ENCODE measurements at places on chromosomes 4 and X.

DNA sequence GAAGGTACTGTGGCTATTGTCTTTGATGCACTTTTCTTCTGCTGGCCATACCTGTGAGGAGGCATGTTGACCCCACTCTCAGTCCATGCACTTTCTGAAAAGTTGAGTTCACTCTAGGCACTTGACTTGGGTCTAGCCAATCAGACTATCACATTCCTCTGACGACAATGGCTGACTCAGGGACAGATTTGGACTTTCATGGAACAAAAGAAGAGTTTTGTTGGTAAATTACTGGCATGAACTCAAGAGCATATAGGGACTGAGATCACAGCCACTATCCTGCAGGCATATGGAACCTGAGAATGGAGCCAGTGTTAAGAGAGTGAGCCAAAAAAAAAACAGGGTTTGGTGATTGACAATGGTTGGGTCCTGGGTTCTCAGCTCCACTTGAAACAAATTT is 24.6 kb upstream of the CXCL6 start:
- no peak for DNase-seq

- no peak for DNase-seq
Observed at GRCh38 chrX:6777238-6778002, 242.5 kb upstream of the VCX3A start.

DNA sequence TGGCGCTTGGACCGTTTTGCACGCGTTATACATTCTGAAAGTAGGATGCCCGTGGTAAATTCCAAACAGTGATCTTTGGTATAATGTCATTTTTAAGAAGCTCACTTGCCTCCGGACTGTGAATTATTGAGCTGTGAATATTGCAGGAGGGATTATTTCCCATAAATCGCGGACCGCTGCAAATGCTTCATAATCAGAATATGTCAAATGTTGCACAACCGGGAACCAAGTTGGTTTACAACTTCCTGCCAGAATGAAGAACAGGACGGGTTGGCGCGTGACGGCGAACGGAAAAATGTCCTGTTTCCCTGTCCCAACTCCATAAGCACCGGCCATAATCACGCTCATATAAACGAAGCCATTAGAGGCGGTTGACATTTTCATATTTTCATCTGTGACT is 67.6 kb downstream of the SHOX start:
- no peak for DNase-seq

DNA sequence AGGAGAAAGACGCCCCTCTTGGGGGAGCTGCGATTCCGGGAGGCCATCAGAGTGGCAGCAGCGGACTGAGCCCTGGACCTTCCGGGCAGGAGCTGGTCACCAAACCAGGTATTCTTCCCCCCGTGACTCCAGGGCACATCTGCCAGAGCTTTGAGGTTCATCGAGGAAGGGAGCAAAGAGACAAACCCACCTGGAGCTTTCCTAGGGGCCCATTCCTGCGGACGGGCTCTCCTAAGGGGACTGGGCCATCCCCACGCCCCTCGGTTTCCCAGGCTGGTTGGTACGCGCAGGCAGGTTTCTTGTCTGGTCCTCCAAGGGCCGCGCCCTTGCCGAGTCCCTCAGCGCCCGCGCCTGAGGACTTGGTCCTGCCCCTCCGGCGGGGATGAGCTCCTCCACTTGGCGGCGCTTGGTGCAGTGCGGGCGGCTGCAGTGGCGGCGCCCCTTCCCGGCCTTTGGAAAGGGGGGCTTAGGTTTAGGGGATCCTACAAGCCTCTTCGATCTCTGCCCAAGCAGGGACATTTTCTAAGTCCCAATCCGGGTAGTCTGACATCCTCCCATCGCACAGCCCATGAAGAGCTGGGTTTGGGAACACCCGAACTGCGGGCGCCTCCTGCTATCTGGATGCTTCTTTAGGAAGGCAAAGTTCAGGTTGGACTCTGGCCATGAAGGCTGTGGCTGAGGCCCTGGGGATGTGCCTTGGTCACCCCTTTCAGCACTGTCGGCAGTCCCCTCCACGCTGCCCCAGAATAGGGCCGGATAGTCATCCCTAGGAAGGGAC is 538 bp downstream of the STBD1 start:
- DNase-seq = no peak

DNA sequence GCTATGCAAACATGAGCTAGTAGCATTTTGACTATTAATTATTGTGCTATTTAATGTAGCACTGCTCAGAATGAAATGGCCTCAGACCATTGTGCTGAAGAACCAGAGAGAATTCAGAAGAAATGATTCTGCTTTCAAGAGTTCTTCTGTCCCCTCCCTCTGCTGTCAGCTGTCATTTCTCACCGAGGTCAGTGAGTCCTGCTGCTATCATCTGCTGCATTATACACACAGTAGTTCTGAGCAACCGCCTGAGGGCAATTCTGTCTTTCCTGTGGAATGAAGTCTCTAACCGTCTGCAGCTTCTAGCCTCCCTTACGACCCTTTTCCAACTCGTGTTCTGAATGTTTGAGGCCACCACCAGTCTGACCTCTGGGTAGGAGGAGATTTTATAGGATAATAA is 249.4 kb downstream of the HNRNPD start:
- no peak for DNase-seq

DNA sequence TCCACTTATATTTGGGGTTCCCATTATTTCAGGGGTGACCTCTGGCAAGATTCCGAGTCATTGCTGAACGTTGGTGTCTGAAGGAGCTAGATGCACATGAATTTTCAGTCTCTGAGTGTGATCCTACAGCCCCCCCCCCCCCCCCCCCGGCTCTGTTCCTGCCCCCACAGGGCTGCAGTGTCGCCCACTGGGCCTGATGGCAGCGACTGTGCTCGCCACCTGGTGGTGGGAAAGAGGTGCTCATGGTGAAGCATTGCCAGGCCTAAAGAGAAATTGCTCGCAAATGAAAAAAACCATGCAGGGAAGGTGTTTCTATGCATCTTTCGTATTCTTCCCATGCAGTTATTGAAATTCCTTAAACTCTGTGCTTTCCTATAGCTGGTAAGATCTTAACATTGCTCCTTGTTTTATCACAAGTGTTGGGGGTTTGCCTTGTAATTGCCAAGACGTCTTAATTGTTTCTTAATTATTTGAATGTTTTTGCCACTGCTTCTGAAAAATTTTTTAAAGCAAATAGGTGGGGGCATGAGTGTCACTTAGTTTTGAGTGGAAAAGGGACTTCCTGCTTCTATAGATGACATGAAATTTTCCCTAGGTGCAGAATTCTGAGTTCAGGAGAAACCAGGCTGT is 63.2 kb downstream of the CLDN22 start:
- DNase-seq = no peak

- DNase-seq = no peak
Observed at GRCh38 chrX:69231903-69232302, 66.7 kb upstream of the PJA1 start.

GRCh38 chrX:13482746-13483541 is 86.5 kb upstream of the EGFL6 start:
- no peak for DNase-seq

- DNase-seq = no peak
Observed at GRCh38 chr4:16386711-16387320, 160.5 kb upstream of the TAPT1 start.

- no peak for DNase-seq
Observed at GRCh38 chr4:85979276-85979675, 380.6 kb downstream of the MAPK10 start.

GRCh38 chr4:1502976-1503375 is 96.7 kb upstream of the NKX1-1 start:
- no peak for DNase-seq

- DNase-seq = no peak
Observed at GRCh38 chr4:75432683-75433082, 81.5 kb downstream of the RCHY1 start.

- no peak for DNase-seq
Observed at GRCh38 chrX:153669174-153669890, 4.3 kb downstream of the PNCK start.

DNA sequence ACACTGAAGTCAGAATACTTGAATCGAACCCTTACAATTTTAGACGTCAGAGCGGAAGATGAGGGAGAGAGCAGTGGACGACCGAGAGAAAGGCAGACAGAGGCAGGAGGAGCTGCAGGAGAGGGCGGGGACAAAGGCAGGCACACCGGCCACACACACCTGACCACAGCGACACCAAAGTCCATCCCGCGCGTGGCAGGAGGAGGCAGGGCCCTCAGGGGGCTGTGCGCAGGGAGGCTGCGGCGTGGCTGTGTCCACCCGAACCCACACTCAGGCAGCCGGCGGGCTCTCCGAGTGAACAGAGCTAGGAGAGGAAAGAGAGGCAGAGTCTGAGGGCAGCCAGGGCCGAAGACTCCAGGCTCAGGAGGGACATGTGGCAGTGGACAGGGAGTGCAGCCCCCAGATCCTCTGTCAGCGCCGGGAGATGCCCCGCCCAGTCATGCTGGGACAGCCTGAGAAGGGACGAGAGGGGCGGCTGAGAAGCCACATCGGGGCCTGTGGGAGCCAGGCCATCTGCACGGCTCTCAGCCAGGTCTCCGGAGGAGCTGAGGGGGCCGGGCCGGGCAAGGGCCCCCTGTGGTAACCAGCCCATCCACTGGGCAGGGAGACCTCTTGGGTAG is 20.1 kb downstream of the GAK start:
- DNase-seq = no peak

GRCh38 chr4:48315728-48316630 is 25.4 kb upstream of the SLAIN2 start:
- DNase-seq = no peak

GRCh38 chrX:41720125-41720779 is 3.7 kb upstream of the GPR82 start:
- DNase-seq = peak; percentile 51

DNA sequence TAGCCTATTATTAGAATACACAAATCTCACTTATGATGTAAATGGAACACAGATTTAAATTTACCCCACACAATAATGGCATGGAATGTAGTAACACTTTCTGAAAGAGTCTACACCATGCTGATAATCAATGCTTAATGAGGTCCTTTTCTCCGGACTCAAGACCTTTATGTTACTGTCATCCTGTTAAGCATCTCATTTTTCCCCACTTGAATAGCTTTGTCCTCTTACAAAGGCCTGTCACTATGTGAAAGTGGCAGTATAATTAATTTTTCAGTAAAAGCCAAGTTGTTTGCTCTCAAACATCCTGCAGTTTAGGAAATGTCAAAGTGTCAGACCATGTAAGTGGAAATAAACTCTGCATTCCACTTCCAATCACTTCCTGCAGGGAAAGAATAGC is 96.4 kb downstream of the GPC3 start:
- DNase-seq = no peak

DNA sequence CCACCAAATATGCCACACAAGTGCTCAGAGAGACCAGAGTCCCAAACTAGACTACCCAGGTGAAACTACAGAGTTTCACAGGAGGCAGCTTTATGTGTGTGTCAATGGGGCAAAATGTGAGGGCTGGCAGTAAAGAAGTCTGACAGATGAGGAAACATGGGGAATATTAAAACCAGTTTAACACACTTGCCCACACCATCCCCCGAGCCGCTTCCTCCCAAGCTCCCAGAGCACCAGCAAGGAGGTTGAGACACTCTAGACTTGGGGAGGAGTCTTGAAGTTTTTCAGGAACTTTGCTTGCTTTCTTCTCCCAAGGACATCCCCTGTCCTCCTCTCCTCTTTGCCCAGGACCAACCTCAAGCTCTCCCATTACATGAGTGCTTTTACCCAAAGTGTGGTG is 94.7 kb upstream of the SPRY1 start:
- DNase-seq = no peak

- DNase-seq = no peak
Observed at GRCh38 chr4:162610116-162610515, 446.3 kb upstream of the FSTL5 start.

DNA sequence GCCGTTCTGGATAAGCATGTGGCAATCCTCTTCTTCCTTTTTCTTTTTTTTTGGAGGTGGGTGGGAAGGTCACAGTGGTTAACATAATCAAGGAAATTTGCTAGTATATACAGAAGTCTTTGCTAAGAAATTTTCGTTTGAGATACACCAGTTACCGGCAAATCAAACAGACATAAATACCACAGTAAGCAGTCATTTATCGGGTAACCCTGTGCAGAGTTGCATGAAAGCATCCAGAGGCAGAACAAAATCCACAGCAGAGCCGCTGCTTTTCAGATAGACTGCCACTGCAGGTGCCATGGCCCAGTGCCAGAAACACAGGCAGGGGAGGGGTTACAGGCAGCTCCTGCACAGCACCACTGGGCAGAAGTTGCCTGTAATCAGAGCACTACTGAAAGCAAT is 179.1 kb upstream of the MAB21L2 start:
- DNase-seq = no peak

GRCh38 chr4:188023682-188024081 is 28.1 kb downstream of the ZFP42 start:
- no peak for DNase-seq

- no peak for DNase-seq
Observed at GRCh38 chr4:135268369-135268768, 1066.8 kb upstream of the PABPC4L start.

GRCh38 chrX:126339928-126340327 is 173.8 kb upstream of the DCAF12L2 start:
- DNase-seq = no peak

GRCh38 chr4:85681921-85682320 is 207.0 kb downstream of the ARHGAP24 start:
- DNase-seq = no peak

- no peak for DNase-seq
Observed at GRCh38 chr4:121788896-121789295, 12.2 kb upstream of the EXOSC9 start.

GRCh38 chrX:45849261-45849862 is 648.7 kb upstream of the DIPK2B start:
- DNase-seq = no peak

All from NK-92 treated with Interleukin-12 subunit alpha and Interleukin-12 subunit beta, amount 100 ng/mL, for 24 hours (cell line).